ENCODE measurements at places on chromosomes 4 and X. TPM values are rescaled to one million over a fixed set of nuclear protein-coding genes. Genes with fewer than 3 reads are reported as not detected.
A peak's percentile ranks its signal among the peaks of the same experiment; 100 is the strongest.

DNA sequence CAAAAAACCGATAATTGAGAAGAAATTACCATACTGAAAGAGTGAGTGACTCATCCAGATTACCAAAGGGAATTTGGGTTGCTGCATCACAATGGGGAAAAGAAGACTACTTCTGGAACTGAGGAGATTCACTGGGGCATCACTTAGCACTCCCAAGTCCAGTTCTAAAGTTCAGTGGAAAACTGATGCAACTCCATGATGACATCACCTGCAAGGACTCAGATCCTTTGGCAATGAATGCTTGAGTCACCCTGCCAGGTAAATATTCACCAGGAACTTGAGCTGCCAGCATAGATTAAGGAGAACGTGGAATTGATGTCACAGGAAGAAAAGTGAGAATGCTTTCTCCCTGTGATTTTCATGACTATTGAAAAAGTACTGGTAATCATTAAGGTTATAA, 32.0 kb upstream of the SMIM10L2A start:
- no peak for DNase-seq

- DNase-seq, result no peak
Observed at GRCh38 chr4:126611900-126612299, 1020.9 kb upstream of the INTU start.

DNA sequence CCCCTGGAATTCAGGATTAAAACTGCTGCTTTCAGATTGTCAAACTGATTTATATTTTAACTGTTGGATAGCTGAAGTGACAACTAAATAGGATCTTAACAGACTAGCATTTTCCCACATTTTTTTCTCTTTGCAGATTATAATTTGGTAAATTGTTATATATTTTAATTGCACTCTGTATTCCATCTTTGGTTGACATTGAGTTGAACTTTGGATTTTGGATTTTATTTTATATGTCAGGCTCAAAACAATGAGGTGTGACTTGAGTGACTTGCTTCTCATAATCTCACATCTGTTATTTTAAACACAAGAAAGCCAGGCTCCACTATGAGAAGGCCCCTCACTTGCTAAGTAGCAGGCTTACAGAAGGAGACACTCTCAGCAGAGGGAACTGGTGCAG, 38.1 kb downstream of the NAA11 start:
- no peak for DNase-seq

- DNase-seq, result no peak
Observed at GRCh38 chr4:150145090-150145945, 67.1 kb downstream of the DCLK2 start.

Gene CXorf49
- total RNA-seq, result not detected

Gene RIPPLY1
- not detected for total RNA-seq

GRCh38 chr4:174283507-174284471, at the start of the genes CEP44 and FBXO8:
CEP44 (plus strand) TSS chr4:174283911; CDS start chr4:174299122, 15,211 bp downstream.
FBXO8 (minus strand) TSS chr4:174283667; CDS start chr4:174263092, 20,575 bp downstream.
- DNase-seq, result peak; percentile 68

Gene UGT2B7
- total RNA-seq, result not detected

Gene AMTN
- total RNA-seq, result not detected
